ENCODE measurements at places on chromosomes 5 and 9.

GRCh38 chr5:132546108-132546507 lies 2.8 kb upstream of the IL5 start:
- DNase-seq = no peak

GRCh38 chr5:109125755-109126429 lies 283.9 kb downstream of the PJA2 start:
- no peak for DNase-seq

- no peak for DNase-seq
Measured at GRCh38 chr9:35653611-35654010, 2.9 kb upstream of the SIT1 start.

- no peak for DNase-seq
Measured at GRCh38 chr9:84975926-84976325, 306.4 kb downstream of the NTRK2 start.

- no peak for DNase-seq
Measured at GRCh38 chr5:138694146-138694545, 59.1 kb upstream of the CTNNA1 start.

- no peak for DNase-seq
Measured at GRCh38 chr5:78505860-78506259, 142.7 kb downstream of the LHFPL2 start.

DNA sequence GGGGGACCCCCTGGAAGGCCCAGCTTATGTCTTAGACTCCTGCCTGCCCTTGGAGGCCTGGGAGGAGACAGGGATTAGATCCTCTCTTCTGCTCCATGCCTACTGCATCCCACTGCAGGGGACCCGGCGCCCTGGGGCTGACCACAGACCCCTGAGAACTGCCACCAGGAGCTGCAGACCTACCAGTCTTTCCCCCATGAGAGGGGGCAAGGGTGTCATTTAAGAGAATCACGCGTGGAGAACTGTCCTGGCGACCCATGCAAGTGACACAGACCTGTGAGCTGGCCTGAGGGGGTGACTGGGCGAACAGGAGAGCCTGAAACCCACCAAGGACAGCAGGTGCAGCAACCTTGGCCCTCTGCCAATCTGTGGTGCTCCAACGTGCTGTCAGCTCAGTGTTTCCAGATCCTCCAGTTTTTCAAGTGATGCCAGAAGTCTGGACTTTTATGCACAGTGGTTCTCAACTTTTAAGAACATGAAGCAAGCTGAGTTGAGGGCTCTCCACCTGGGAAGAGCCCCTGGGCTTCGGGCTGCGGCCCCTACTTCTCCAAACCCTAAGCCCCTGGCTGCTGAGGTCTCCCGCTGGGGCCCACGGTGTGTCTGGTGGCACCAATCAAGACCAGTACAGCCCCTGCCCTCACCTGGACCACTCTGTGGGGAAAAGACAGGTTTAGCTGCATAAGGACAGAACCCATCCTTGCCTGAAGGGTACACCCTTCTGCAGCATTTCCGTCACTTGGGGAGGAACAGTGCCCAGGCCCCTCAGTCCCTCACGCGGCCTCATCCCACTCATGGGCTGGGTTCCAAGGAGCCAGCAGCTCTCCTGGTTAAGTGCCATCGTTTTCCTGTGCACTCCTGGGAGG lies 18.2 kb downstream of the GFPT2 start:
- no peak for DNase-seq

DNA sequence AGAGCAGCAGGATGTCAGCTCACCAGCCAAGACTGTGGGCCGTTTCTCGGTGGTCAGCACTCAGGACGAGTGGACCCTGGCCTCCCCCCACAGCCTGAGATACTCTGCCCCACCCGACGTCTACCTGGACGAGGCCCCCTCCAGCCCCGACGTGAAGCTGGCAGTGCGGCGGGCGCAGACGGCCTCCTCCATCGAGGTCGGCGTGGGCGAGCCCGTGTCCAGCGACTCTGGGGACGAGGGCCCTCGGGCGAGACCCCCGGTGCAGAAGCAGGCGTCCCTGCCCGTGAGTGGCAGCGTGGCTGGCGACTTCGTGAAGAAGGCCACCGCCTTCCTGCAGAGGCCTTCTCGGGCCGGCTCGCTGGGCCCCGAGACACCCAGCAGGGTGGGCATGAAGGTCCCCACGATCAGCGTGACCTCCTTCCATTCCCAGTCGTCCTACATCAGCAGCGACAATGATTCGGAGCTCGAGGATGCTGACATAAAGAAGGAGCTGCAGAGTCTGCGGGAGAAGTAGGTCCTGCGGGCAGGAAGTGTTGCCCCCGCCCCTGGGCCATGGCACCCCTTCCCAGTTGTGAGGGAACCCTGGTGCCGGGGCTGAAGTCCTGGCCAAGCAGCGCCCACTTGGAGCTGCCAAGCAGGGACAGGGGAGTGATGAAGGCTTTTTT lies 108.9 kb downstream of the WNK2 start:
- DNase-seq = no peak

GRCh38 chr5:118459490-118459889 lies 528.9 kb downstream of the DTWD2 start:
- no peak for DNase-seq

DNA sequence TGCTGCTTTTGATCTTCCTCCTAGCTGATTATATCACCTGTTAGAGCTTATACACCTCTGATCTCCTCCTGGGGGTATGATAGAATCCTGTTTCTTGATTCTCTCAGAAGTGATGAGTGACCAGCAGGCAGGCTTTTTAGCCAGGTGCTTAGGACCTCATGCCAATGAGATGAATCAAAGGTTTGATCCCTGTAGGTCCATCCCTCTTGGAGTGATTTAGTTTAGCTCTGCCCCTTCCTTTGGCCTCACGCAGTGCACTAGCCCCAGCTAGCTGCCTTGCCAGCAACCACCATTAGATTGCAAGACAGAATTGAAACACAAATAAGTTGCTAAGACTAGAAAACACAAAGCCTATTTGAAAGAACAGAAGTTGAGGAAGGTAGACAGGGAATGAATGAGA lies 84.4 kb downstream of the ZSWIM6 start:
- DNase-seq = no peak

DNA sequence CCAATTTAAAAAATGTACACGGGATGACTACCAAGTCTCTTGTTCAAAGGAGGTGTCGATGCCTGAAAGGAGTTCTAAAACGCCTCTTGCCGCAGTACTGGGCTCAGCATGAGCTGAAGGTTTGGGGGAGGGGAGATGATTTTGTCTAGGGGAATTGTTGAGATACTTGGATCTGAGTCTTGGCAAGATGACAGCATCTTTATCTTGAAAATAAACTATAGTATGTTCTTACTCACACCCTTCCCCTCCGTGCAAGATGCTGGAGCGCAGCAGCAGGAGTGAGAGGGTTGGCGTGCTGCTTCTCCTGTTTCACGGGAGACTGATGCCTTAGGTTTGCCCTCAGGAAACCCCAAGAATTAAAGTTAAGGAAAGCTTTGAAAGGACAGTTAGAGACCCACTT lies 47.3 kb downstream of the FAM78A start:
- DNase-seq = no peak

DNA sequence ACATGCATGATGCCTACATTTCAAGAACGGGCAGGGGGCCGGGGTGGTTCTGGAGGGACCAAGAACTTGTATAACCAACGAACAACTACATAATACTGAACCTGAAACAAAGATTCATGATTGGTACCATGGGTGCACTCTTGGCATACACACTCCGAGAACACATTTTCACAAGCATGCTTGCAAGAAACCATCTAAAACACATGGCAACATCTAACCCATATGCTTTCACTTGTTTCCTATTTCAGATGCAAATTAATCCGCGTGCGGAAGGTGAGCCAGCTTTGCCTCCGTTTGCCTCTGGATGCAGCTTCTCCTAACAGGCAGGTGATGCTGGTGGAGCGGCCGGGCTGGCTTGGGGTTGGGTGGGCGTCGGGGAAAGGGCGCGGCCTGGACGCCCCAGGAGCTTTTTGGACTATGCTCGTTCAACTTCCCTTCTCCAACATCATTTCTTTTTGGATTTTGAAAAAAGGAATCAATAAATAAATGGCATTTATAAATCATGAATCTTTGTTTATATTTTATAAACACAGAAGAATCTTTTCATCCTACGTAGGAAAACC lies 12.5 kb upstream of the SEC16A start:
- DNase-seq = no peak

DNA sequence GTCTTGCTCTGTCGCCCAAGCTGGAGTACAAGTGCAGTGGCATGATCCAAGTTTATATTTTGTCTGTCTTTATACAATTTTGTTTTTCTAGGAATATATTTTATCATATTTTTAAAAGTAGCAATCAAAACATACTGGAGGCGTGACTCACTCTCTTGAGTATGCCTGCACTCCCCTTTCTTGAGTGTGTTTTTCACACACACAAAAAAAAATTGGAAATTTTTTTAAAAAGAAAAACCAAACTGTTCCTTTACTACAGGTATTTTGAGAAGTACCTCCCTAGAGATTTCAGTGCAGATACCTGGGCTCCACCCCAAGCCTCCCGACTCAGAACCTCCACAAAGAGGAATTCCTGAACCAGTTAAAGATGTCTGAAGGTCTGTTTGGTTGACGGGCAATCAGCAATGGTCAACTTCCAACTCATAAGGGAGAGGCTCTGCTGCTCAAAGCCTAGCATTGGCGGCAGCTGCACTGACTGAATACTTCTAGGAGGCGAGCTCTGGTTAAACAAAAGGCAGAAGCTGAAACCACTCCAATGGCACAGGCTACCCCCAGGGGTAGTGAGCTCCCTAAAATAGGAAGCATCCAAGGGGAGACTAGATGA lies 27.4 kb downstream of the PDE6A start:
- no peak for DNase-seq

DNA sequence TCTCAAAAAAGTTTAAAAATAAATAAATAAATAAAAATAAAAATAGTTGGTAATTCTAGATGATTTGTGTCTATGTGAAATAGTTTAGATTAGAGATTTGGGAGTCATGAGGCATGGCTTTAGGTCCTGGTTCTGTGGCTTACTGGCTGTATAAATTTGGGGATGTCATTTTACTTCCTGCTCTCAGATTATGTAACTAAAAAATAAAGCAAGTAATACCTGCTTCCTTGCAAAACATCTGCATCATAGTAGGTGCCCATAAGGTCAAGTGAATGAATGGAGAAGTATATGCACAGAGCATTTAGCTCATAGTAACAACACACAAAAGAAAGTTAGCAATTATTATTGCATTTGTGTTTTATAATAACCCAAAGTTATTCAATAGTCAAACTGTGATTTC lies 287.7 kb upstream of the TLE4 start:
- DNase-seq = no peak

DNA sequence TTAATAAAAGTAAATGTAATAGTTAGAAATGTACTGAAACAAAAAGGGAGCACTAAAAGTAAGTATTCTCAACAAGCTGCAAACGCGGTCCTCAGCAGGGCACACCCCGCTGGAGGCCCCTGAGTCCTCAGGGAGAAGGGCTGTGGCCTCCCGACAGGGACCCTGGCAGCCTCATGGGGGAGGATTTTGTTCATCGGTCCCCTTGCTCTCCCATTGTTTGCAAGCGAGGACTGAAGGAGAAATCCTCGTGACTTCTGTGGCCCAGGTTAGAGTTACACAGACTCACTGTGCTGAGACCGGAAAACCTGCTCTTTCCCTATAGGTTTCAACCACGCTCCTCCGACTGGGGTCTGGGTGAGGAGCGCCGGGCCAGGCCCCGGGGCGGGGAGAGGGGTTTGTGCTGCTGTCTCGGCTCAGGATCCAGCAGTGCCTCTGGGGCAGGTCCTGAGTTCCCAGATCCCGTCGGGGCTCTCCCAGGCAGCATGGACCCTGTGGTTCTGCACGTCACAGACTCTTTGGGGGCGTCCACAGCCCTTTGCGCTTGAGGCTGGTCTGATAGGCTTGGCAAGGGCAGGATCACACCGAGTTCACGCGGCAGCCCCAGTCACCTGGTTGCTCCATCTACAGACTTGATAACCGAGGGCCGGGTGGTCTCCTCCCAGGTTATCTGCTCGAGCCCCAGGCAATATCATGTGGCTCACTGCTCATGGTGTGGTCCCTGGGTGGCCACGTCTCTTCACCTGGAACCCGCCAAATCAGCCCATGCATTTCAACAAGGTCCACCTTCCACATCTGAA lies 38.8 kb downstream of the MRPL36 start:
- DNase-seq = no peak
